Esophagus (tissue), 2 donors: ENCODE measurements at places on chromosomes 4 and X. TPM values are rescaled to one million over a fixed set of nuclear protein-coding genes. Genes with fewer than 3 reads are reported as not detected.

Gene DHX15
- polyA plus RNA-seq, result 59.3 TPM

Gene SLC25A14
- 10.2 TPM for polyA plus RNA-seq

Gene AMBN
- polyA plus RNA-seq, result not detected

Gene ADGRA3
- polyA plus RNA-seq, result 4.8 TPM

Gene TEX13C
- polyA plus RNA-seq, result not detected

Gene CDKL5
- 1.5 TPM for polyA plus RNA-seq

Gene DGKK
- not detected for polyA plus RNA-seq
